ENCODE measurements at places on chromosomes 5 and 9.

DNA sequence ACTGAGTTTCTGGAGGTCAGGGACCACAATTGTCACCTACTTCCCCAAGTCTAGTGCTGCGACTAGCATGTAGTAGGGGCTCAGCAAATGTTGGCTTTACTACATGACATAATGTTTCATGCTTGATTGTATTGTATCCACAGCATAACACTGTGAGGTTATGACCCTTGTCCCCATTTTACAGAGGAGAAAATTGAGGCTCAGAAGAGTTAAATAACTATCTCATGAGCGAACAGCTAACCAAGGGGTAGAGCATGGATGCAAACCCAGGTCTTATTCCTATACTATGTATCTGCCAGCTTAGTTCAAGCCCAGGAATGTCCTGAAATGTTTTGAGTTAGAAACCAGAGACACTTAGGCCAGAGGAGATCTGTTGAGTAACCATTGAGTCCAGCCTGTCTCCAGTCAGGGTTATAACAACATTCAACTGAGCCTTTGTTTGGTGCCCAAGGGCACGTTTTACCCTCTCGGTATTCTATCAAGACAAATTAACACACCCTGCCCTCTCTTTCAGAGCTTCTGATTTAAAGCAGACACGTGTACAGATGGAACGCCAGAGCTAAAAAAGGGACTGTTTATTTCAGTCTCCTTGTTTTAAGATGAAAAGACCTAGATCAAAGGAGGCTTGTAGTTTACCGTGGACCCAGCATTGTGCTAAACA lies 16.5 kb downstream of the ANGPTL2 start:
- no peak for DNase-seq

DNA sequence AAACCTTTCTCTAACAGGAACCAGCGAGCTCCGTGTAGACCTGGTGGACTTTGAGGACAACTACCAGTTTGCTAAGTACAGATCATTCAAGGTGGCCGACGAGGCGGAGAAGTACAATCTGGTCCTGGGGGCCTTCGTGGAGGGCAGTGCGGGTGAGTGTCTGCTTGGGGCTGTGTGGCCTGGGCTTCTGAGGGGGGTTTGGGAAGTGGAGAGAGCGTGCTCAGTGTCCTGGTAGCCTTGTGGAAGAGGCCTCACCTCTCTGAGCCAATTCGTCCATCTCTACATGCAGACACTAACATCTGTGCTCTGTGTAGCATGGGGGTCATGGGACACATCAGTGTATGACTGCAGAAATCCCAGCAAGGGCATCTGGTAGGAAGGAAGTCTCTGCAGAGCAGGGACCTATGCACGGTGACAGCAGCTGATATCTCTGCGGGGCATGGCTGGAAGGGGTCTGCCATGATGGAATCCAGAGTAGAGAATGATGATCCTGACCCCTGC lies 5.9 kb downstream of the FCN2 start:
- DNase-seq, result no peak

DNA sequence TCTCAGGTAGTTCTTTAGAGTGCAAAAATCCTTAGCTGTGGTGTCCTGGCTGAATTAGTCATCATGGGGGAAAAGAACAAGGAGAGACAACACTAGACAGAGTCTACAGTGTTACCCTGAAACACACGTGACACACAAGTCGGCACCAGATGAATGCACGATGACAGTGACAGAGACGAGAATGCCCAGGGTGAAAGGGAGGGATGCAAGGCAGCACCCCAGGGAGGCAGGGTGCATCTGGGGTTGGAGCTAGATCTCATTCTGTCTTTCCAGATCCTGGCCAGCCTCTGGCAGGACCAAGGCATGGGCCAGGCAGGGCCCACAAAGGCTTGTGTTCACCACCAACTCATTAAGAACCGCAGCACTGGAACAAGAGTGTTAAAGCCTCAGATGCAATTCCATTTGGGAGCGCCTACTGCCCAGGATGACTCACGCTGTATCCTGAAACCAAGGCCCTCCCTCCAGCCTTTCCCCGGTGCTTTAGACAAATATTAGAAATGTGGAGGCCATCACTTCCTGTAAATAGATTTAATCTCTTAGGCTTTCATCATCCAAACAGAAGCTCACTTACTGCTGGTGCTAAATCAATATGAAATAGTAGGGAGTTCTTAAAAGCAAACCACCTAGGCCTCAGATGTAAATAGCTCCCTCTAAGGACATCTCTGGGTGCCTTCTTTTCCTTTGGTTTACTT lies 56.1 kb downstream of the IRX2 start:
- no peak for DNase-seq

- no peak for DNase-seq
Observed at GRCh38 chr5:155929112-155929511, 397.9 kb upstream of the SGCD start.

DNA sequence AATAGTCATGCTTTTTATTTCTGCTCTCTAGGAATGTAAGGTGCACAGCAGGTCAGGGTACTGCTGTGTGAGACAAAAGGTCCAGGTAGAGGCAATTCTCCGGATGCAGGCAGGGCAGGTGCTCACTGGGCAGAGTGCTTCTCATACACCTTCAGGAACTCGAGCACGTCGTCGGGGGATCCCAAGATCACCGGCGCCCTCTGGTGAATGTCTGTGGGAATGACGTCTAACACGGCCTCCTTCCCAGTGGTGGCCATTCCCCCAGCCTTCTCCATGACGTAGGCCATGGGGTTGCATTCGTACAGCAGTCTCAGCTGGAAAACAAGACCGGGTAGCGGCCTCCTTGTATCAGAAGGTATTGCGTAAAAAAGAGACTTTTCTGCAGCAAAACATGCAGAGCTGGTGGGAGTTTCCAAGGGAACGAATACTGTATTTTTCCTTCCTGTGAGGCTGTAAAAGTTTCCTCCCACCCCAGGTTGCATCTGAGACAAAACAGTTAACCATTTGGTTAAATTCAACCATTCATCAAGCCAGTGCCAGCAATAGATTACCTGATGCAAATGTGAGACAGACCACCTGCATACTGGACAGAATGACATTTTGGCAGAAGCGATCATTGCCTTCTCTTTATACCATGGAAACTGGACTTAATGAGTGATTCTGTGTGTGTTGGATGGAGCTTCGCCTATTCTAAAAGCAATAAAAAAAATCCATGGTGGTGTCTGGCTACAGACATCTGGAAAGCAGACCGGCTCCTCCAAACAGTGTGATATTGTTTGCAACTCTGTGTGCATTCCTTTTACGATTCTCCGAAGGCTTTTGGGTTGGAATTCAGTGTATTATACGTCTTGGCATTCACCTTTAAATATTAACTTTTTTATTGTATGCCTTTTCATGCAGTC lies 9.9 kb upstream of the FBP2 start:
- no peak for DNase-seq

DNA sequence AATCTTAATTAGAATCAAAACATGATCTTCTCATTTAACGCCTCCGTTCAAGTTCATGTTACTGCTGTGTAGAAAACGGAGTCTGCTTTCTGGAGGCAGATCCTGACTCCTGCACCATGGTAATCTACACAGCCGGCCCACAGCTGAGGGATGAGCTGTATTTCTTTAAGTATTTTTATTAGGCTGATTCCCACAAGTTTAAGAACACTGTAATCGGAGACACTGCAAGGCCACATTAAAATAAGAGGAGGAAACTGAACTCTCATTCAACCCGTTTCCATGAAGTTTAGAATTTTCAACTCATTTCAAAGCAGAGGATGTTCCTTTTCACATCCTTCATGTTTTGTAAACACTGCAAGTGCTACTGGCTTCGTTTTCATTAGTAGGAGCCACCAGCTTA lies 372.2 kb downstream of the NFIB start:
- no peak for DNase-seq

DNA sequence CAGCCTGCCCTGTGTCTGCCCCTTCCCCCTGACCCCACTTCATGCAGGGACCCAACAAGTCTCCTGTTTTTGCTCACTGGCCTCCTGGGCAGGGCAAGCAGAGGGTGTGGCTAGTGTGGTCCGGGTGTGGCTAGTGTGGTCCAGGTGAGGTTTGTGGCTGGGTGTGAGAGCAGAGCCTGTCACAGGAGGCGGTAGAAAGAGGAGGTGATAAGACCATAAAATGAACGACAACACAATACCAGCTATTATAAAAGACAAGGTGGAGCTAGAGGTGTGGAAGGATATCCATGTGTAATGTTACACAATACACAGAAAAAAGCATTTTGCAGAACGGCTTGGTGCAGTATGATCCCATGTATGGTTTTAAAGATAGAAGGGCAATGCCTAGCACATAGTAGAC lies 23.3 kb downstream of the SPRY4 start:
- no peak for DNase-seq

- no peak for DNase-seq
Observed at GRCh38 chr9:135198586-135199285, 111.3 kb downstream of the OLFM1 start.

DNA sequence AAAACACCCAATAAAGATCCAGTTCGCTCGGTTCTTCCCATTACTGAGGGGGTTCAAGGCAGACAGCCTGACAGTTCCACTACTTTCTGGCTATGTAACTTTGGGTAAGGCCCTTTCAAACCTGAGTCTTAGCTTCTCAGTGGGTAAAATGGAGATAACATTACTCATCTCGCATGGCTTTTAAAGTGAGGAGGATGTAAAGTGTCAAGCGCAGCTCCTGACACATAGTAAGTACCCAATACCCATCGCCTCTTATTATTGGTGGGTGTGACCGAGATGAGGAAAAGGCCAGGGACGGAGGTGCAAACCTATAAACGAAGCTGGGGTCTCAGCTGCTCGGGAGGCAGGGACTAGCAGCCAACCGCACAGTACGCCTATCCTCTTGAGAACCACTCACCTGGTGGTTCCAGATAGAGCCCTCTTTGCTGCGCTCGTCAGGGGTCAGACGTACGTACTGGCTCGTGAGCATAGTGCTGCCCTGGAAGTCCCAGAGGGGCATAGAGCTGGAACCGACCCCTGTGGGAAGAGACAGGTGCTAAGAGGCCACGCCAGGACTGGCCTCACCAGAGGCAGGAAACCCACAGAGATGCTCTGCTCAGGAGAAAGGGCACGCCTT lies 584 bp downstream of the LMAN2 start:
- no peak for DNase-seq

- no peak for DNase-seq
Observed at GRCh38 chr9:31210978-31211570, 1173.4 kb upstream of the ACO1 start.

- no peak for DNase-seq
Observed at GRCh38 chr9:133485531-133486260, 6.8 kb upstream of the SLC2A6 start.

GRCh38 chr5:6333182-6333905 lies 45.0 kb downstream of the MED10 start:
- no peak for DNase-seq

DNA sequence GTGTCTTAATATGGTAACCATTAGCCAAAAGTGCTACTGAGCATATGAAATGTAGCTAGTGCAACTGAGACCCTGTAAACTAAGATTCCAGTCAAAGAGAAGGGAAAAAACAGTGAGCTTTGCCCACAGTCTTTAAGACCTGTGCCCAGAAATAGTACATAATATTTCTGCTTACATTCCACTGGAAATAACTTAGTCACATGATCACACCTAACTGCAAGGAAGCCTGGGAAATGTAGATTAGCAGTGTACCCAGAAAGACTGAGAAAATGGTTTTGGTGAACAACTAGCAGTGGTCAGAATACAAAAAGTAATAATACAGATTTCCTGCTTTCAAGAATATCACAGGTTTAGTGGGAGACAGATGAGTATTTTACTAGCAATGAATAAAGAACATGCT lies 2.5 kb upstream of the CPLANE1 start:
- DNase-seq, result no peak
